GM19239 (cell line): ENCODE measurements at places on chromosomes 16 and 17.

DNA sequence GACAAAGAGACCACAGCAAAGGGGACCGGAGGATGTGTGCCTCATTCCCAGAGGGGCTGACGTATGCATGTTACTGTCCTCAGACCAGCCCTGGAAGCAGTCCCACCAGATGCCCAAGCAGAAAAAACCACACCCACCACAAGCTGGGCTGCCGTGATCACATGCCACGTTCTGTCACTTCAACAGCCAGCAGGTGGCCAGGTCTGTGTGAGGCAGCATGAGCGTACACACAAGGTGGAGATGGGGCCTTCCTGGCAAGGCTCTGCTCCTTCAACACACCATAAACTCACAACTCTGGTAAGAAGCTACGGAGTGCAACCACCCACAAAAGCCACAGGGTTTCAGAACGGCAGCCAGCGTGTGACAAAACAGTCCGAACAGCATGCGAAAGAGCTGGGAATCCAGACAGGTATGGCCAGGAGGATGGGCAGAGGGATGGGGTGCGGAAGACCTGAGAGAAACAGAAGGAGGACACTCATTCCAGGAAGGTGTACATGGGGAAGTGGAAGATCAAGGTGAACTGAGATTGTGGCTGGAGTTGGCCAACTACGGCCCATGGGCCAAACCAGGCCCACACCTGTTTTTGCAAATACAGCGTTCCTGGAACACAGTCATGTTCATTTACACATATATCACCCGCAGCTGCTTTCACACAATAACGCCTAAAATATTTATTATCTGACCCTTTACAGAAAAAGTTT, 27.9 kb downstream of the MBTPS1 start:
- peak; percentile 50 for DNase-seq

- no peak for DNase-seq
Measured at GRCh38 chr17:58329810-58330537, 1.4 kb upstream of the TSPOAP1 start.

GRCh38 chr16:3027983-3028715, 4.3 kb downstream of the THOC6 start:
- peak; percentile 87 for DNase-seq

GRCh38 chr16:53132406-53132805, 77.6 kb downstream of the CHD9 start:
- DNase-seq: no peak

DNA sequence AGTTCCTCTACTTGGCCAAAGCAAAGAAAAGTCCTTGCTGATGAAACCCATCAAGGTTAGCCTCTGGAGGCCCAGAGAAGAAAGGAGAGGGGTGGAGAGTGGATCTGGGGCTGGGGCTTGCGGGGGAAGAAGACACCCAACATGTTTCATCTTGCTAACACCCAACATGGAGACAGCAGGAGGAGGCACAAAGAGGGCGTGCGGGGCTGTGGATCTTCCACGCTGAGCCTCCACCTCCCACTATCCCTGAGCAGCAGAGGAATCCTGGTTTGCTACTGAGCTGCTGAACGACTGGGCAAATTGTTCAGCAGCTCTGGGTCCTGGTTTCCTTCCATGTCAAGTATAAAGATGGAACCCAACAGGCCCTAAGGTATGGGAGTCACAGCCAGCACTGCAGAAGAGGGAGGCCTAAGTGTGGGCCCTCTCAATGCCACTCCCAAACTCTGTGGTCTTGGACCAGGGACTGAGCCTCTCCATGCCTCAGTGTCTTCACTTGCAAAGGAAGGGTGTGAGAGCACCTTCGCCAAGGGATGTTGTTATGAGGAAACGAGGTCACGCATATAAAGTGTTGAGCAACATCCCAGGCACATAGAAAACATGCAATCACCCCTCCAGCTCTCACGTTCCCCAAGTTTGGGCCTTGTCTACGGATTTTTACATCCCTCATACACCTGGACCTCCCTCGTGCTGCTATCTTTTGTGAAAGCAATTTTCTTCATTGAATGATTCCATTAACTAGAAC, 122.5 kb downstream of the XYLT1 start:
- no peak for DNase-seq

DNA sequence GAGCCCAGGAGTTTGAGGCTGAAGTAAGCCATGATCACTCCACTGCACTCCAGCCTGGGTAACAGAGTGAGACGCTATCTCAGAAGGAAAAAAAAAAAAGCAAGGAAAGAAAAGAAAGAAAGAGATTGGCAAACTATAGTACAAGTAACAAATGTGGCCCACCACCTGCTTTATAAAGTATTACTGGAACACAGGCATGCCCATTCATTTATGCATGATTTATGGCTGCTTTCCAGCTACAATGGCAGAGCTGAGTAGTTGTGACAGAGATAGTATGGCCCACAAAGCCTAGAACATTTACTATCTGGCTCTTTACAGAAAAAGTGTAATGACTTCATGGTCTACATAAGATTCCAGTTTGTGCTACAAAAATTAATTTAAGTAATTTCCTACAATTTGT, 23.6 kb downstream of the C16orf87 start:
- DNase-seq: no peak

- peak; percentile 49 for DNase-seq
Measured at GRCh38 chr17:68288375-68288774, 2.6 kb downstream of the SLC16A6 start.

- DNase-seq: peak; percentile 83
Measured at GRCh38 chr16:30650369-30651123, at the start of gene PRR14. Gene PRR14, plus strand, starts transcription at chr16:30650960. Its CDS starts 686 bp downstream, at chr16:30651646.

- DNase-seq: no peak
Measured at GRCh38 chr17:61806936-61807335, 56.4 kb downstream of the BRIP1 start.

GRCh38 chr16:88938777-88939244, 38.2 kb downstream of the CBFA2T3 start:
- DNase-seq: no peak

GRCh38 chr17:58229881-58230280, 8.5 kb upstream of the LPO start:
- no peak for DNase-seq

DNA sequence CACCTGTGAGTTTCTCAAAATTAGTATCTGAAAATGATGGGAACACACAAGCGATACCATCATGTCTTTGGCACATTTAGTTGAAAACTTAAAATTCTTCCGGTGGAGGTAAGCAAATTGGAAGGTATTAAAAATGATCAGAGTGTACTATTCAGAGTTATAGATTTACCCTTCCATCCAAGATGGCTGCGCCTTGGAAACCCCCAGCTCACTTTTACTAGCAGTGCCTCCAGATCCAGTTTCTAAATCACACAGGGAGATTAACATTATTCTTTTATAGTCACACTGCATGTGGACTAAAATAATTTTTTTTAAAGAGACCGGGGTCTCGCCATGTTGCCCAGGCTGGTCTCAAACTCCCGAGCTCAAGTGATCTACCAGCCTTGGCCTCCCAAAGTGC, 15.0 kb downstream of the PITPNC1 start:
- DNase-seq: no peak

DNA sequence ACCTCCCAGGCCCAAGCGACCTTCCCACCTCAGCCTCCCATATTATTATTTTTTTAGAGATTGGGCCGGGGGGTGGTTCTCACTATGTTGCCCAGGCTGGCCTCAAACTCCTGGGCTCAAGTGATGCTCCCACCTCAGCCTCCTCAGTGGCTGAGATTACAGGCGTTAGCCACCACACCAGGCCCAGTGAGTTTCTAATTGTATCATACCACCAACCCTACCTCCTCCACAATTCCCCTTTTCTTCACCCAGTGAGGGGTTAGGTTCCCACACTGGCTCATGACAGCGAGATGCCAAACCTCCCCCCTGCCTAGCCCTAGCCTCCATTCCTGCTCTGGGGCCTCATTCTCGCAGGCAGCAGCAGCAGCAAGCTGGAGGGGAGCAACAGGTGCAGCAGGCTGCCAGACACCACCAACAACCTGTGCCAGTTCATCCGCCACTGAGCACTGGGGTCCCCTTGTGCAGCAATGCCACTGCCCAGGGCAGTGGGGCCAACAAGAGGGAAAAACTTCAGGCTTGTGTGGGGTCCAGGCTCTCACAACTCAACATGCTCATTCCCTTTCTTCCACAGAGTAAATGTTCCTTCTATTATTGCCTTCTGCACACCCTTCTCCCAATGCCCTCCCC, 9.1 kb downstream of the ATP6V0D1 start:
- no peak for DNase-seq

DNA sequence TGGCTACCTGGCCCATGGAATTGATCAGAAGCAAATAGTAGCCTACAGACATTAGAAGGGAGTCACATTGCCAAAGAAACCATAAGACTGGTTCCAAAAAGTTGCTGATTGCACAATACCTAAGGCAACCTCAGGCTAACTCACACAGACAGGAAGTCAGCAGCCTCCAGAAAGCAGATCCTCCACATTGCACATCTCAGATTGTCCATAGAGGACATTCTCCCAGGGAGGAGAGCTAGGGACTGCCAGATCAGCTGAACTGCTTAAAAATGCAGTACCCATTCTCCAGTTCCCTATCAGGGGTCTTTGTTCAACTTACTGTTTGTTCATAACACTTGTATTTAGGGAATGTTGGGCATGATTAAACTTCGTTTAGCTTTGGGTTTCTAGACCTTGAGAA, 4.2 kb downstream of the CCL3 start:
- no peak for DNase-seq

DNA sequence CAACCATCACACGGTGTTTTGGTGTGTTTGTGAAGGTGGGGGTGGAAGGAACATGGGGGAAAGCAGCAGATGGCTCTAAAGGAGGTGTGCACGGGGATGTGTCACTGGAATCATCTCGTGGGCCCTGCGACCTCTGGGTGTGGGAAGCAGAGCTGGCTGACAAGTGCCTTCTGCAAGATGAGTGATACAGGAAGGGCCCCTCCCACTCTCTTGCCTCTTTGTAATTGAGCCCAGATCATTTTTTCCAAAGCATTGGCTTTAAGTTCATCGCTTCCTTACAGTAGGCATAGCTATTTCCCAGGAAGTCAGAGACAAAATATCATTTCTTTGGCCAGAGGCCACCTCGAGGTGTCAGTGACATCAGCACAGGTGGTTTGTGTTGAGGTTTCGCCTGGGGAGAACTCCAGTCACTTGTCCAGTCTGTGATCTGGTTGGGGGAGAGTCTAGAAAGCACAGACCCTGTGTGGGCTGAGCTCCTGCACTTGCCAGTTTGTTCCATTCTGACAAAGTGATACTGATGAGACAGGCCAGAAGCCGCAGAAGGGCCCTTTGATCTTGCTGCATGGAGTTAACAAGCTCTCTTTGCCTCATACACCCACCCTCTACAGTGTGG, 20.6 kb upstream of the SNTB2 start:
- no peak for DNase-seq

GRCh38 chr17:143785-144281, 6.5 kb downstream of the SCGB1C2 start:
- peak; percentile 89 for DNase-seq

- DNase-seq: no peak
Measured at GRCh38 chr16:66324815-66325515, 41.5 kb upstream of the CDH5 start.
